ENCODE measurements at places on chromosomes 12 and 14.

DNA sequence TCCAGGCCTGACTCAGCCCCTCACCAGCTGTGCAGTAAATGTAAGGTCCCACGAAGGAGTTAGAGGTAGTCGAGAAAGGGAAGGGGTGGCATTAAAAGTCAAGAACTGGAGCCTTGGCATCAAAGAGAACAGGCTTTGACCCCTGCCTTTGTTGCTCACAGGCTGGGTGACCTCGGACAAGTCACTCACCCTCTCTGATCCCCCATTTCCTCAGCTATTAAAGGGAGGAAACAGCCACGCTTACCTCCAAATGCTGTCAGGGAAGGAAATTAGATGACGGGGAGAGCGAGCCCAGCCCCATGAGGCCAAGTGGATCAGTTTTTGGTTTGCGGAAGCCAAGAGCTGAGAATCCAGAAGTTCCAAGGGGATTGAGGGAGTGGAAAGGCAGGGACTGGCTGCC lies 104.9 kb upstream of the MYL2 start:
- no peak for DNase-seq

DNA sequence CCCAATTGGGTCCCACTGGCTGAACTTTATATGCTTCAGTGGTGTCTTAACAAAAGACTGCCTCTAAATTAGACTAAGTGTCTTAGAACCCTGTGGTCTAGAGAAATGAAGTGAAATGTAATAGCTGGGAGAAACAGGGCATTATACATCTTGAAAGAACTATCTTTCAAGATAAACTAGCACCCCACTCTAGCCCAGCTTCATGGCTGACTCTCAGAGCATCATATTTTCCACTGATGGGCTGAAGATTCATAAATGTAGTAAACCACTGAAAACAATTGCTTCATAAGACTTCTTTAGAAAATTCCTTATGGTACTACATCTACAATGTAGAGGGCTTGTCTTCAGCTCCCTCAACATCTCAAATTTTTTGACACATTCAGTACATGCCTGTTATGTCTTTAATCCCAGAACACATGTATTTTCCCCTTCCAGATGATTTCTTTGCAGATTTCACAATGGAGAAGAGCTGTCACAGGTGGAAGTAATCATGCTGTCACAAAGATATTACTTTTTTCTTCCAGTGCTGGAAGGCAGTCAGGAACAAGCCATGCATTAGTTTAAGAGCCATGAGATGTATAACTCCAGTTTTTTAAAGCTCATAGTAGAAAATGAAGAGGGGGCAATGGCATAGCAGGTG lies 48.5 kb downstream of the IFNG-AS1 start:
- no peak for DNase-seq

- no peak for DNase-seq
Measured at GRCh38 chr12:30752255-30752654, 2.5 kb downstream of the CAPRIN2 start.

DNA sequence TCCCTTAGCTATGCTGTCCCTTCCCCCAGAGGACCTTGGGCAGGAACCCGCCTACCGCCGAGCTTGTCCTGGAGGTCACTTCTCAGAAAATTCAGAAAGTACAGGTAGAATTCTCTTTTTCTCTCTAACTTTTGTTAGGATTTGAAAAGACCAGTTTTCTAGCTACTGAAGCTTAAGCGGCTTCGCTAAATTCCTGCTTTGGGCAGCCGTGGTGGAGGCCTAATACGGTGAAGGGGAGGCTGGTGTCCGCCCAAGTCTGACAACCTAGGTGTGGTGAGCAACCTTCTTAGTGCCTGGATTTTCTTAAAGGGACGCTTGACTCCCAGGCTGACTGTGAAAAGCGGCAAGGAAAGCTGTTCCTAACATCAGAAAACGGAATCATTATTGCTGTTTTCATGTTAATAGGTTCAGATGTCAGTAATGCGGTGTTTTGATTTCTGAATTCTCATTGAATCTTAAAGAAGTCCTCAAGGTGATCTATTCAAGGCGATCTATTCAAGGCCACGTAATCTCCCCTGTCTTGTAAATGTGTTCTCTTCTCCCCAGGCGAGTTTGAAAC lies 835 bp downstream of the FGD4 start:
- no peak for DNase-seq

GRCh38 chr14:96082420-96083300 lies 43.5 kb downstream of the C14orf132 start:
- DNase-seq: no peak

DNA sequence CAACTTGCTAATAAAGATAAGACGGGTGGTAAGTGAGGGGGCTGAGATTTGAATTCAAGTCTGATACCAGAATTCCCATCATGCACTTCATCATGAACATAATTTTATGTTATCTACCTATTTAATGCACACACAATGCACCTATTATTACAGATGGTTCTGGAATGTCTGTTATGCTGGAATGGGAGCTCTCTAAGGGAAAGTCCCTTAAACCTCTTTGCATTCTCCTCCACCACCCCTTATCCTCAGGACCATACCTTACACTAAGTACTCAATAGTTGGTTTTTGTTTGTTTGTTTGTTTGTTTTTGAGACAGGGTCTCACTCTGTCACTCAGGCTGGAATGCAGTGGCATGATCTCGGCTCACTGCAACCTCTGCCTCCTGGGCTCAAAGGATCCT lies 7.0 kb upstream of the MSI1 start:
- no peak for DNase-seq

DNA sequence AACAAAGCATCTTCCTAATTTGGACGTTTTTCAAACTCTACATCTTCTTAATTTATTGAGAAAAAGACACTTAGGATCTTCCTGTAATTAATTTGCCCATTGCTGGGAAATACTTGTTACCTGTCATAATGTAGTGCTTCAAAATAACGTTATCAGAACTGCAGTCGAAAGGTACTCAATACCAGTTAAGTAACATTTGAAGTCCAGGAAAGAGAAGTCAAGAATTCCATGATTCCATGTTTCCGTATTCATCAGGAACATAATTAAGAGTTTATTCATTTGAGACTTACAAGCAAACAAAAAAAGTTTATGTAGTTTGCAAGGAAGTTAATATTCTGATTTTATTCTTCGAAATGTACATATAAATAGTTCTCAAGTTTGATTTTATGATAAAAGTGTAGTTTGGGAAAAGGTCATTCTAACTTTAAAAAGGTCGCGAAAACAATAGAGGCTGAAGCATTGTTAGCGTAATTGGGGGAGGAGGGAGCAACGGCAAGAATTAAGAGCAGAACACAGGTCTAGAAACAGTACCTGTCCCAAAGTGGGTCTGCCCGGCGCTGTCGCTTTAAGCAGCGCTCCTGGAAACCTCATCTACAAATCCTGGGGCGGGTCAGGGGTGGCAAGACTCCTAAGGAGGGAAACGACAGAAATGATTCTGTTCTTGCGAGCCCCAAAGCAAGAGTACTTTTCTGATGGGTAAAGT lies 1.2 kb upstream of the KCNMB4 start:
- no peak for DNase-seq

DNA sequence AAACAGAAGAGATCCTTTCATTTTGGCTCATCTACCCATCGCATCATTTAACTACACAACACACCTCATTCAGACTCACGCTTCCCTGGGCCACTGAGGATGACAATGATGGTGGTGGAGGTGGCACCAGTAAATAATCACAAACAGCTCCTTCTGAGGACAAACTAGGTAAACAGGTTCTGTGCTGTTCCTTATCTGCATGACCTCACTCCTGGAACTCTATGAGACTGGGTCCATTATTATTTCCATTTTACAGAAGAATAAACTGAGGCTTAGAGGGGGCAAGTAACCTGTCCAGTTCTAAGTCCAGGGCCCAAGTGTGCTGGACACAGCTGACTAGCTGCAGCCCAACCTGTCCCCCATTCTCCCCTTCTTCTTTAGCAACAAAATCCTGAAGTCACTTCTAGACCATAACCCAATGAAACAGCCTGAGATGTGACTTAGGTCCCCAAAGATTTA lies 50.4 kb downstream of the ITPK1 start:
- no peak for DNase-seq

DNA sequence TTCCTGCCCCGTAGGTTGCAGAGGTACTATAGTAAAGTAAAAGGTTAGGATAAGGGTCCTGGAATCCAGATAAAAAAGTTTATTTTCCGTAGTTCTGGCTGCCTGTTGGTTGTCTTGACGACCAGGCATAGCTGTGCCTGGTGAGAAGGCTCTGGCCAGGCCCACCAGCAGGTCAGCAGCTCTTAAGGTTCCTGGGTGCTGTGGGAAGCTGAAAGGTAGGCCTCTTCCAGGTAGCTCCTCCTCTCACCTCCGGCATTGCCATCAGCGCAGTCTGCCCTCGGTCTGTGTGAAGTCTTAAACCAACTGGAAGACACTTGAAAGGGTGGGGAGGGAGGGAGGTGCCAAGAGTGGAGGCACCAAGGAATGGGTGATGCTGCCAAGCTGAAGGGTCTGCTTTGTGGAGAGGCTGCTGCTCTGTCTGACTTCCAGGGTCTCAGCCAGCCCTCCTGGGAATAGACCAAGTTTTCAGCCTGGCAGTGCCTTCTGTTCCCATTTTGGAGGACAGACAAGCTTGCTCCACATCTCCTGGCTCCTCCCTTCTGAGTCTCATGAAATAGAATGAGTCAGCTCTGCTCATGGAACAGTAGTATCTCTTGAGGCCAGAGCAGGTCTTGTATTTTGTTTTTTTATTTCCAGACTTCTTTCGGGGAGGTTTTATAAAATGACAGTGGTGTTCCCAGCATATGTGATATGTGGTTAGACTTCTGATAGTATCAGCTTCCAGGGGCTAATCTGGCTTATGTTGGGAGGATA lies 5.2 kb upstream of the ACADS start:
- no peak for DNase-seq

- DNase-seq: no peak
Measured at GRCh38 chr12:47328831-47329545, 249.2 kb upstream of the AMIGO2 start.

DNA sequence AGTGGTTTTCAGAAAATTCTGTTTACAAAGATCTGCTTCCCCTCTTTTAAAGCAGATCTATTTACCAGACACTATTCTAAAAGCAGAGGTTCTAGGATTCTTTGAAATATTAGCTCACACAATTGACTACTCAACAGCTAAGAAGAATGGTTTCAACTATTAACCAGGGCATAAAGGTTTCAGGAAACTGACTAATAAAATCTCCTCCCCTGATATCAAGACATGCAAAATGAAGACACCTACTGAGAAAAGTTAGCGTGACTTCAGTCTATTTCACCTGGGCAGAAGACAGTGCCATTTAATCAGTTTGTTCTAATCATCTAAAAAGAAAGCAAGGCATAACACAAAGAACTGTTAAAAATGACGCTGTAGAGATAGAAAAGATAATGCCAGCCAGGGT lies 22.2 kb downstream of the DAD1 start:
- DNase-seq: no peak

DNA sequence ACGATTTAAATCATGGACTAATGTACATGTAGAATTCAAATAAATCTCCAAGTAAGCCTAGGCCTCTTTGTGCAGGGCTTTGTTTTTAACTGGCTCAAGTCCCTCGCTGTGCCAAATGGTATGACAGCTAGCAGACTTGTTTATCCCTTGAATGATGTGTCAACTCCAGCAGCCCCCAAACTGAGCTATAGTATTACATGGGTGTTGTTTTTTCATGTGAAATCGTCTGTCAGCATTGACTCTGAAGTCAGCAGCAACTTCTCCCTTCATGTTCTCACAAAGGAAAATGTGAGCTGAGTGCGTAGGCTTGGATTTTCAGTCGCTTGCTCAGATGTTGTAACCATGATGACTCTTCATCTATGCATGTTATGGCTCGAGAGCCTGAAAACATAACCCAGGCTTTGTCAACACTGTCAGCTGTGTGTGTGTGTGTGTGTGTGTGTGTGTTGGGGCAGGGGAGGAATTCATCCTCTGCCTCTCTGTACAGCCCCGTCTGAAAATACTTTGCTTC lies 73.3 kb downstream of the PTHLH start:
- DNase-seq: no peak

DNA sequence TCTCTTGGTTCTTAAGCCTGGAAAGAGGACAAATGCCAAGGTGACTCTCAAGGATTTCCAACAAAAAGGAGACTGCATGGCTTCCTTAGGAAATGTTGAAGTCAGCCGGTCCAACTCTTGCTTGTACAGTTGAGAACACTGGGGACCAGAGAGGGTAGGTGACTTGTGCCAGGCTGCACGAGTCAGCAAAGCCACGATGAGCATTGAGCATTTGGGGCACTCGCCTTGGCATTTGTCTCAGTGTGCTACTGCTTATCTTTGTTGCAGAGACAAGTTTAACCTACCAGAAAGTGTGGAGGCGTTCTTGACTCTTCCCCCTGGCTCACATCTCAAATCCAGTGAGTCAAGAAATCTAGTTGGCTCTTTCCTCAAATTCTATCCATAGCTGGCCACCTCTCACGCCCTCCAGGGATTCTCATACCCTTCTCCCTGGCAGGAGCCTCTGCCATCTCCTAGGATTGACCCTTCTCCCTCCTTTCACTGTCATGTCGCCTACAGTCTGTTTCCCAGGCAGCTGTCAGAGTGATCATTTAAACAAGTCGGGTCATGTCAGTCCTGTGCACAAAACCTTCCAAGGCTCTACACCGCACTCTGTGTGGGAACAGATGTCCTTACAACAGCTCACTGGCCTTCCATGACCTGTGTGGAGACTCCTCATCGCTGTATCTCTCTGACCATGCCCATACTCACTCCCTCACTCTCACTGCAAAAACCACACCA lies 17.2 kb upstream of the KRT83 start:
- no peak for DNase-seq

DNA sequence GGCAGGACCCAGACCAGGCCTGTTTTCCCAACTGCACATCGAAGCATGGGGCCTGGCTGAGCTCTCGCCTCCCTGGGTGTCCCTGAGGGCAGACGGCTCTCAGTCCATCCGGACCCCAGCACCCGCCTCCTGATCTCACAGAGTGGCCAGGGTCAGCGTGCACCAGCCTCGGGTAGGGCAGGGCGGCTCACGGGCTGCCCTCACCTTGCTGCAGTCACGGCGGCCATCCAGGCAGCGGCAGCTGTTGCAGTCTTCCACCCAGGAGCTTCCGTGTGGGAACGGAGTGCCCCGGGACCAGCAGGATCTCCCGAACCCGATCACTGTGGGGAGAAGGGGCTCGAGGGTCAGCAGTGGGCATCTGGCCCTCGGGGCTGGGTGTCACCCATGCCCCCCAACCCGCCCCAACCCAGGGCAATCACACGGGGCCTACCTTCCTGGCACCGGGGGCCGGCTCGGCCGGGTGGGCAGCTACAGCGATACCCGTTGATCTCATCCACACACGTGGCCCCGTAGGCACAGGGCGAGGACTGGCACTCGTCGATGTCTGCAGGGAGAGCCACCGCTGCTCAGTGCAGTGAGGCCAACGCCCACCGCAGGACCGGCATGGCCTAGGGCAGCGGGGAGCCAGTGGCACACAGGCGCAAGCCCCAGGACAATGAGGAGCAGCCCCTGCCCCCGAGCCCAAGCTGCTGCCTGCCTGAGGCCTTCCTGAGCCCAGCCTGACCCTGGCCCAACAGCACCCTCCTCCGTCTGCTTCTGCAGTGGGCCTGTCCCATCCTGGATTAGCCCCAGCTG lies 22.2 kb downstream of the JAG2 start:
- DNase-seq: no peak

DNA sequence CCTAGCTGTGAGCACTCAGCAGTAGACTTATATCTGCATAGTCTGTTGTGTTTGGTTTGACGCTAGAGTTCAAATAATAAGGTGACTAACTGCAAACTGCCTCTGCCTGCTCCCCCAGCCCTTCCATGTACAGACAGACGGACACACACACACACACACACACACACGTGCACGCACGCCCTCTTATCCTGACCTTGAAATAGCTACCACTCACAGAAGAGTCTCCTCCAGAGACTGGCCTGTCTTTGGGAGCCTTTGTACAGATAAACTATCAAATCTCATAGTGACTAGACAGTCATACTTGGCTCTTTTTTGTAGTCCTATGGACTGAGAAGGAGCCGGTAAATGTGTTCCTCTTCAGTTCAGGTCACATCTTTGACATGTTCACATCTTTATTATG lies 158.4 kb downstream of the FBXL14 start:
- DNase-seq: no peak
